ENCODE measurements at places on chromosomes 4 and X.

GRCh38 chr4:184355111-184355604 is 119.2 kb downstream of the IRF2 start:
- peak; percentile 97 for DNase-seq

- peak; percentile 69 for DNase-seq
These were observed 677 bp upstream of the CYP4V2 start for GRCh38 chr4:186190581-186191199.

GRCh38 chr4:87005690-87006425 is 71.0 kb downstream of the AFF1 start:
- DNase-seq = peak; percentile 41

- DNase-seq = peak; percentile 36
These were observed 81.7 kb downstream of the ZC4H2 start for GRCh38 chrX:64894454-64895038.

GRCh38 chr4:76207549-76207948 is 6.1 kb downstream of the SCARB2 start:
- DNase-seq = no peak

GRCh38 chr4:186473933-186474332 is 81.4 kb downstream of the MTNR1A start:
- no peak for DNase-seq

DNA sequence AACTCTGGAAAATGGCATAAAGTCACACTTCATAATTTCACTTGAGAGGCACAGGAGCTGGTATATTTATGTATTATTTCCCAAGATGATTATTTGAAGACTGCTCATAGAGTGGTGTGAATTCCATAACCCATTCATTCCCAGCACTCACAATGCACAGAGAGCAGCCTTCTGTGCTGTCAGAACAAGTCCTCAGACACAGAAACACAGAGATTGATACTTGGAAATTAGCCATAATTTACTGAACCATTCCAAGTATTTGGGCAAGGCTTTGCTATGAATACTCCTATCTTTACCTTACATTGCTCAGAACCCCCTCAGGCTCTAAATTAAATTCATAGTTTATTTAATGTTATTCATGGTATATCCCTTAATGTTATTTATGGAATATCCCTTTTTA is 53.6 kb downstream of the PABPC4L start:
- DNase-seq = no peak

DNA sequence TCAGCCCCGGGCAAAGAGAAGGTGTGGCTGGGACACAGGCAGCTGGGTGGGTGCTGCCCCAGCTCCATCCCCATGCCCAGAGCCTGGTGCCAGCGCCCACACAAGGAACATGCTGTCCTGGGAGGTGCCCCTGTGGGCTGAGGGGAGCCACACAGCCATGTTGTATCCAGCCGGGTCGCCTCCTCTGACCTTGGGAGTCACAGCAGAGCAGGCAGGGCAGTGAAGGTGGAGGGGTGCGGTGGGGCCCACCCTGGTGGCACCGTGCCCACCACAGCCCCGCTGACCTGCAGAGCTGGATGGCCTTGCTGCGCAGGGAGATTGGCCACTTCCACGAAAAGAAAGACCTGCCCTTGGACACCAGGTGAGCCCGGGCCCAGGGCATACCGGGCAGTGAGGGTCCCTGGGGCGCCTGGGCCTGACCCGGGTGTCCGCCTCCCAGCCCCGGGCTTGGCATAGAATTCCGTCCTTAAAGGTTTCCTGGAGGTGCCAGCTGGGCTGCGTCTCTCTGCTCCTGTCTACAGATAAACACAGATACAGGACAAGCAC is 18.7 kb upstream of the ADD1 start:
- DNase-seq = no peak

DNA sequence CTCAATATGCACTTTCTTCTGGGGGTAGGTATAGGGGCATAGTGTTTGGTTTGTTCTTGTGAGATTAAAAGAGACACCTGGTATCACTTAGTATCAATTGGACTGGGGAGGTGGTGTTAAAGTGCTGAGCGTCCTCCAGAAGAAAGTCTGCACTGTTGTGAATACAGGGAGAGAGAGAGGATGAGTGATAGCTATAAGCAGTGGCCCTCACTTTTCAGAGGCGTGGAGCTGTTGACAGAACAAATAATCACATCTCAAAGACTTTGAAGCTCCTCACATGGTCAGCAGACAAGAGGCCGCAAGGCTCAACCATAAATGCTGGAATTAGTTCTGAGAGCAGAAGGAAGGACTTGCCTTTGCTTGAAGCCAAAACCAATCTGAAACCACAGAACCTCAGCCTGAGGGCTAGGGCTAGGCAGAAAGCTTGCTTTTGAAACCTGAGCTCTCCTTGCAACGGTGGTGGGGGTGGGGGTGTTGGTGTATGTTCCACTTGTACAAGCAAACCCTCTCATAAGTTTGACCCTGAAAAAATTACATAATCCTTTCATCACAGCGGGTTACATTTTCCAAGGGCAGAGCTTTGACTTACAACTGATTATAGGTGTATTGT is 123.2 kb upstream of the SCML1 start:
- no peak for DNase-seq

- no peak for DNase-seq
These were observed 14.4 kb downstream of the CHIC1 start for GRCh38 chrX:73577361-73577760.

- no peak for DNase-seq
These were observed 4.5 kb downstream of the MMRN1 start for GRCh38 chr4:89899152-89899551.

- no peak for DNase-seq
These were observed 151.6 kb downstream of the EMCN start for GRCh38 chr4:100366213-100366612.

DNA sequence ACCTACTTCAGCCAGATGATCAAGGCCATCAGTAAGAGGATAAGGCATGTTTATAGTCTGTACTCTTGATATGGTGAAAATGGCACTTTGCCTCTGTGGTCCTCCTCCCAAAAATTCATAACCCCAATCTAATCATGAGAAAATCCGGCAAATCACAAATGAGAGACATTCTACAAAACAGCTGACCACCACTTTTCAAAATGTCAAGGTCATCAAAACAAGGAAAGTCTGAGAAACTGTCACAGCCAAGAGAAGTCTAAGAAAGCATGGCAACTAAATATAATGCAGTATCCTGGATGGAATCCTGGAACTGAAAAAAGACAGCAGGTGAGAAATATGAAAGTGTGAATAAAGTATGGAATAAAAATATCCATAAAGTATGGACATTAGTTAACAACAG is 226.6 kb upstream of the INTU start:
- DNase-seq = no peak

GRCh38 chrX:24513416-24513815 is 48.3 kb downstream of the PDK3 start:
- DNase-seq = no peak

- no peak for DNase-seq
These were observed 1574.7 kb downstream of the STIM2 start for GRCh38 chr4:28435314-28435713.

GRCh38 chrX:16981209-16981608 is 34.8 kb downstream of the REPS2 start:
- no peak for DNase-seq

- DNase-seq = no peak
These were observed 30.2 kb upstream of the GNPDA2 start for GRCh38 chr4:44756559-44756958.

DNA sequence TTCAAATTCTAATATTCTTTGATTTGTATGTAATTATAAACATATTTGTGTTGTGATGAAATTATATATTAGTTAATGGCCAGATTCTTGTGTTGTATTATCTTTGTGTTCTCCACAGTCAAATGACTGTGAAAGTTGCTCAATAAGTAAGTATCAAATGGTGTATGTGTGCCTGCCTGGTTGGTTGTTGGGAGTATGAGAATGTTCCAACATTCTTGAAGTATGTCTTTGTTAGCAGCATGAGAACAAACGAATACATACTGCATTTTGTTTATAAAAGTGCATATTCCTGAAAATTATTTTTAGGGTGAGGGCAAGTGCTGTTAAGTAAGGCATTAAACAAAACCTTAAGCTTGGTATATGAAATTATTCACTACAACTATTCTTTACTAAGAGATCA is 16.2 kb downstream of the ARHGEF38 start:
- DNase-seq = no peak

- DNase-seq = no peak
These were observed 5.9 kb upstream of the GATB start for GRCh38 chr4:151766691-151767090.

- no peak for DNase-seq
These were observed 23.2 kb upstream of the RASL11B start for GRCh38 chr4:52838729-52839586.

DNA sequence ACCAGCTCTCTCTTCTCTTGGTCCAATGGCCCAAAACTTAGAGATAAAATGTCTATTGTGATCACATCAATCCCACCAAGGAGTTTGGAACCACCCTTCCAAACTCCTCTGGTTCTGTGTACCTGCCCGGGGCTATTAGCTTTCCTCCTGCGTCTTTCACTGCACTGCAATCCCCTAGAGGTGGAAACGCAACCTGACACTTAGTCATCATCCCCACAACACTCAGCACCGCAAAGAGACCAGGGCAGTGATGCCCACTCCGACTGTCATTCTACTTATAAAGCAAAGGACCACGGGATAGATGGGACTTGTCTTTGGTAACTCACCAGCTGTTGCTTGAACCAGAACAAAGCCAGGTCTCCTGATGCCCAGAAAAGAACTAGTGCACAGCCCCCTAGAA is 22.0 kb downstream of the AFAP1 start:
- DNase-seq = no peak

GRCh38 chrX:19040373-19040772 is 56.5 kb upstream of the PHKA2 start:
- no peak for DNase-seq

GRCh38 chr4:24328711-24329110 is 255.6 kb downstream of the DHX15 start:
- no peak for DNase-seq

DNA sequence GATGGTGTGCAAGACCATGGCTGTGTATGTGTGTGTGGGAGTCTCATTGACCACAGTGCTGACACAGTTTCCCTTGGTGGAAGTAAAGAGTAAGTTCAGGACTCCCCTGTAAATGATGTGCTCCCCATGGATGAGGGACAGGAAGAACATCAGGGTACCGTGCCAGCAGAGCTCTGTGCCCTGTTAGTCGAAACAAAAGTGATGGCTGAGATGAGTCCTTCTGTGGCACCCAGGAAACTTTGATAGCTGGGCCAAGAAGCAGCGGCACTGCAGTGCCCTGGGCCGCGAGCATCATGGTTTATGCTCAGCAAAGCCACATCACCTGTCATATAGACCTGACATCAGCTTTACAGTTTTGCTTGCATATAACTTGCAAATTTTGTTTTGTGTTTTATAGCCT is 61.4 kb upstream of the CLDN34 start:
- DNase-seq = no peak

GRCh38 chr4:166625018-166625637 is 609.2 kb downstream of the SPOCK3 start:
- DNase-seq = no peak

- DNase-seq = no peak
These were observed 45.6 kb upstream of the GRID2 start for GRCh38 chr4:92257931-92258857.

DNA sequence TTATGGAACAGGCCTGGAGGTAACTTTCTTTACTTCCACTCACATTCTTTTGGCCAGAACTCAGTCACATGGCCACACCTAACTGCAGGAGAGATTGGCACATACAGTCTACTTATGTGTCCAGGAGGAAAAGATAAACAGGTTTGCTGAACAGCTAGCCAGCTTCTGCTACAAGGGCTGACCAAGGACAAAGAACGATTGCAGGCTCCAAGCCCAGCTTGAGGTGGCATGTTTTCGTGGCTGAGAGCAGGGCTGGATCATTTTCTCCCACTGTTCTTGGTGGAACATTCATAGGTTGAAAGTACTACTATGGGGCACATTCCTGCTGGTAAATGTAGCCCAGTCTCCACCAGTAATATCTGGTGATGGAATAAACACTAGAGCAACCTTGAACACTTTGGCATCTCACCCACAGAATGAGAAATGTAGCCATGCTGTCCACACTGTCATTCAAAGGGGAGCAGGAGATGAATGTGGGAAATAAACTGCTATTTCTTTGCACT is 28.2 kb downstream of the NHS start:
- DNase-seq = no peak

DNA sequence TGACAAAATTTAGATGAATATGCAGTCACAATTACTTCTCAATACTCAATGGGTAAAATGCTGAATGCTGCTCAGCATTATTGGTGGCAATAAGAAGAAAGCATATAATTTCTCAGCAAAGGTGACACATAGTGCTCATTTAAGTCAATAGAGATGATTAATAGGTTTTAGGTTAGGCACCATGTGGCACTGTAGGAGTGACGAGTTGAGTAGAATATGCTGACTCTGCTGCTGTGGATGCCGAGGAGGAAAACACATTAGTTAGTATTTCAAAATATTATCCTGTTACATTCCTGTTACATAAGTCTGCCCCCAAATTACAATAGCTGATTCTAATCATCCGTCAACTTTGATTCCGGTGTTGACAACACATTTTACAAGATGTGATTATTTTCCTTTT is 13.7 kb upstream of the CXCL5 start:
- DNase-seq = no peak

DNA sequence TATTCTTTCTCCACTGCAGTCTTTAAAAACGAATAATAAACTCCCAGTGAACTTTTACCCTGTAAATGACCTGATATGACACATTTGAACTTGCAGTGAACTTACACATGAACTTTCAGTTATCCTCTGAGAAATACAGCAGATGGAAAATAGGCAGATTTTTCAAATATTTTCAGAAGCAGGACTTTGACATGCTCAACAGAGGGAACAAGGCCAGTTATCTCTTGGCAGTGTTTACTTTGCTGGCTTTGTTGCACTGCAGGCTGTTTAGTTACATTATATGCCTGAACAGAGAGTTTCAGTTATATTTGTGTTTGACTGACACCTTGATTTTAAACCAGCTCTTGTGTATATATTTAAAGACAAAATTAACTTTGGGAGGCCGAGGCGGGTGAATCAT is 47.6 kb upstream of the FGG start:
- DNase-seq = no peak

DNA sequence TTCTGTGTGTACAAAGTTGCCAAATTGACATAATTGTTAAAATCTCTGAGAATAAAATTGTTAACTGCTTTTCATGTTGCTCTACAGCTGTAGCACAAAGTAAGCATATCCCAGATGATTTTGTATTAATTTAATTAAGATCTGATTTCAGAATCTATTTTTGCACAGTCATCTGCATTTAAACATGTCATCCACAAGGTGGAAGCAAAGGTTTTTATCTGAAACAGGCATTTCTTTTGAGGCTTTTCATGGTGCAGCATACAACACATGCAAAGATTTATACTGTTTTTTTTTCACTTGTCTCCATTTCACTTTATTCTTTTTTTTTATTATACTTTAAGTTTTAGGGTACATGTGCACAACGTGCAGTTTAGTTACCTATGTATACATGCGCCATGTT is 51.2 kb downstream of the GC start:
- DNase-seq = peak; percentile 59

DNA sequence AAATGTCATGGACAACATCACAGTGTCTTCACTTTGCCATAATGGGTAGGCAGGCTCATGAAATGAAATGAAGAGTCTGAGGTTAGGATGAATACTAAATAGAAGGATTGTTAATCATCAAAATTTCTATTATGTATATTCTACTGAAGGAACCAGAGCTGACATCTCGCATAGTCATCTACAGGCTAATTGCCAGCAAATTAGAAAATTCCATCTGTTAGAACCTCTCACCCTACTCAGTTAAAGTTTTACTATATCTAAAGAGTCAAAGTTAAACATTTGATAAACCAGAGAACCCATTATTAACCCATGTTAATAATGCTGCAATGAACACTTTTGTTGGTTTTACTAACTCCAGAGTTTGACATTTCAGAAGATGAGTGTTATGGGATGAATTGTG is 114.6 kb downstream of the ARHGAP6 start:
- no peak for DNase-seq

- DNase-seq = no peak
These were observed 104.0 kb upstream of the WDR17 start for GRCh38 chr4:175961604-175962003.

All from hematopoietic multipotent progenitor cell (in vitro differentiated cells).